Lung (tissue), 17 donors: ENCODE measurements at places on chromosomes 7 and 10. TPM values are rescaled to one million over a fixed set of nuclear protein-coding genes. Genes with fewer than 3 reads are reported as not detected.

DNA sequence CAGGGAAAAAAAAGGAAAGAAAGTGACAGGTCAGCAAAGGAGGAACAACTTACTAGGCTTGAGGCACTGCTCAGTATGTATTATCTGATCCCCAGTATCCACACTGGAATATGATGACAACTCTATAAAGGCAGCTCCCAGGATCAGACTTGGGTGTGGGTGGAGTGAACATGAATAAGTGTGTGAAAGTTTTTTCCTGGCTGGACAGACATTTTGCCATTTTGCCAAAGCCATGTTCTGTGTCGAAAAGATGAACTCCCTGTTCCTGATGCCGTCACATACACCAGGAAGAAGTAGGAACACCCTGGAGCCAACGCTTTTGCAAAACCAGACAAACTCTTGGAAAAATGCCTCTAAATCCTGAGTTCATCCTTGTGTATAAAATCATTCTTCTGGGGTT lies 143.2 kb upstream of the MEOX2 start:
- H3K27me3 ChIP-seq: no peaks in the 10 kb centered on the region
- H3K4me1 ChIP-seq: peaks cover 33% of the 10 kb centered on the region
- no peak overlapping the region for H3K27ac ChIP-seq
- H3K4me3 ChIP-seq: no peak overlapping the region

DNA sequence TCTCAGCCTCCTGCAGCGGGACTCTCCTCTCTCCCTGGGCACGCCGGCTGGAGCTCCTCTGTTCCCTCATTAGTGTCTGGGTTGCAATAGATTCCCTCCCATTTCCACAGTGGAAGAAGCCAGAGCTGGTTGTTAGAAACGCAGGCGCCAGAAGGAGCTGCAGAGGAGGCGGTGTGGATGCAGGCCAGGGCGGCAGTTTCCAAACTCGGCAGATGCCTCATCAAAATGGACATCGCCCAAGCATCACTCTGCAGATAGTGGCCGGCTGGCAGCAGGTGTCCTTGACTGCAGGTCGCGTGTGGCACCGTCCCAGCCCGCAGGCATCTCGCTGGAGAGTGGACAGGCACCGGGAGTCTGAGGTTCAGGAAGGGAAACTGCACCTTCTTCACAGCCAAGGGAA lies 201.8 kb downstream of the TCERG1L start:
- no peak overlapping the region for H3K27ac ChIP-seq
- H3K4me3 ChIP-seq: no peak overlapping the region
- H3K36me3 ChIP-seq: no peaks in the 10 kb centered on the region
- no peaks in the 10 kb centered on the region for H3K4me1 ChIP-seq
- peak; percentile 50 for DNase-seq
- no peaks in the 10 kb centered on the region for H3K27me3 ChIP-seq

Gene FAM25G
- not detected for total RNA-seq

Gene CCL24
- 4.8 TPM for total RNA-seq
